ENCODE measurements at places on chromosomes 12 and 14. TPM values are rescaled to one million over a fixed set of nuclear protein-coding genes. Genes with fewer than 3 reads are reported as not detected.

GRCh38 chr14:71358209-71358931 is 451.1 kb downstream of the PCNX1 start:
- no peak overlapping the region for H3K27ac ChIP-seq
- no peaks in the 10 kb centered on the region for H3K27me3 ChIP-seq
- peaks cover 41% of the 10 kb centered on the region for H3K36me3 ChIP-seq
- no peak overlapping the region for H3K4me3 ChIP-seq

PRPH gene
- total RNA-seq: not detected

IRAK3 gene
- 4.4 TPM for total RNA-seq

GRCh38 chr12:47249719-47250357 is 170.1 kb upstream of the AMIGO2 start:
- no peak overlapping the region for H3K27ac ChIP-seq
- peaks cover 7% of the 10 kb centered on the region for H3K27me3 ChIP-seq
- peaks cover 31% of the 10 kb centered on the region for H3K4me1 ChIP-seq
- H3K36me3 ChIP-seq: peaks cover 15% of the 10 kb centered on the region

C12orf54 gene
- not detected for total RNA-seq

DNA sequence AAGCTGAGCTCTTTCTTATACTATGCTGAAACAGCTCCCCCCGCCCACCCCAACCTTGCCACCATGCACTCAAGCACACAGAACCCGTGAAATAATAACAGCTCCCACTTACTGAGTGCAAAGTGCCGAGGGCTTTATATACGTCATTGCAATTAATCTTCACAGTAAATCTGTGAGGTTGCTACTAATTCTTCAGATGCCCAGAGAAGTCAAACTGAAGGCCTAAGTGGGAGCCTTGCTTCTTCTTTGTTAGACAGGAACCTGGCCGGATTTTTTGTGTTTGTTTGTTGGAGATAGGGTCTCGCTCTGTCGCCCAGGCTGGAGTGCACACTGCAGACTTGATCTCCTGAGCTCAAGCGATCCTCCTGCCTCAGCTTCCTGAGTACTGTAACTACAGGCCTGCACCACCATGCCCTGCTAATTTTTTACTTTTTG is 34.0 kb downstream of the VCPKMT start:
- no peak overlapping the region for H3K27ac ChIP-seq
- H3K4me1 ChIP-seq: peaks cover 30% of the 10 kb centered on the region
- no peak for DNase-seq

TEAD4 gene
- 20.5 TPM for total RNA-seq

DNA sequence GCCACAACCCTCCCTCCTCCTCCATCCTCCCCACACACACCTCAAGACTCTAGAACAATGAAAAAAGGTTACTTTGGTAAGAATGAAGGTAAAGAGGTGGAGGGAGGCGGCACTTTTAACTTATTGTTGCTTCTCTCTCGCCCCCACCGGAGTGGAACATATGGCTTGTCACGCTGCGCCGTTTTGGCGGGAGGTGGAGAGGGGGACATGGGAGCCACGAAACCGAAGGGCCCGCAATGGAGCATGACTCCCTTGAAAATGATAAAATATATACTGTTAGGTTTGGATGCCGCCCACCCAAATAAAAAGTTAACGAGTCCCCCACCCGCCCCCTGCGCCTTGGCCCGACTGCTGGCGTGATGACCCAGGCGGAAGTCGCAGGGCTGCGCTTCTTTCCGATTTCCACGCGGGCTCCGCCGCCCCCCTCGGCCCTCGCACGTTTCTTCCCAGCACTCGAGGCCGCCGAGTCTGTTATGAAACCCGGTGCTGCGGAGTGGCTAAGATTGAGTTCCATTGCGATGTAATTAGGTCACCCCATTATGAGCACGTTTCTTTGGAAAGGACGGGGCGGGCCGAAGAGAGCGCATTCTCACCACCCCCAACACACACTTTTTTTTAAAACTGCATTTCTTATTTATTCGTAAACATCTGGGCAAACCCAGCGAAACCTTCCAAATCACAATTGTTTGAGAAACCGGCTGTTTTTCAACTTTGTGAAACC is 1.4 kb upstream of the ZFP36L1 start:
- peak; percentile 95 for DNase-seq
- H3K27ac ChIP-seq: peak overlapping the region; percentile 99
- peaks cover 39% of the 10 kb centered on the region for H3K36me3 ChIP-seq
- peaks cover 42% of the 10 kb centered on the region for H3K27me3 ChIP-seq

GRCh38 chr14:90419200-90419599 is 22.4 kb downstream of the CALM1 start:
- H3K36me3 ChIP-seq: no peaks in the 10 kb centered on the region
- DNase-seq: peak; percentile 87
- peaks cover 4% of the 10 kb centered on the region for H3K27me3 ChIP-seq
- H3K4me1 ChIP-seq: peaks cover 16% of the 10 kb centered on the region

DNA sequence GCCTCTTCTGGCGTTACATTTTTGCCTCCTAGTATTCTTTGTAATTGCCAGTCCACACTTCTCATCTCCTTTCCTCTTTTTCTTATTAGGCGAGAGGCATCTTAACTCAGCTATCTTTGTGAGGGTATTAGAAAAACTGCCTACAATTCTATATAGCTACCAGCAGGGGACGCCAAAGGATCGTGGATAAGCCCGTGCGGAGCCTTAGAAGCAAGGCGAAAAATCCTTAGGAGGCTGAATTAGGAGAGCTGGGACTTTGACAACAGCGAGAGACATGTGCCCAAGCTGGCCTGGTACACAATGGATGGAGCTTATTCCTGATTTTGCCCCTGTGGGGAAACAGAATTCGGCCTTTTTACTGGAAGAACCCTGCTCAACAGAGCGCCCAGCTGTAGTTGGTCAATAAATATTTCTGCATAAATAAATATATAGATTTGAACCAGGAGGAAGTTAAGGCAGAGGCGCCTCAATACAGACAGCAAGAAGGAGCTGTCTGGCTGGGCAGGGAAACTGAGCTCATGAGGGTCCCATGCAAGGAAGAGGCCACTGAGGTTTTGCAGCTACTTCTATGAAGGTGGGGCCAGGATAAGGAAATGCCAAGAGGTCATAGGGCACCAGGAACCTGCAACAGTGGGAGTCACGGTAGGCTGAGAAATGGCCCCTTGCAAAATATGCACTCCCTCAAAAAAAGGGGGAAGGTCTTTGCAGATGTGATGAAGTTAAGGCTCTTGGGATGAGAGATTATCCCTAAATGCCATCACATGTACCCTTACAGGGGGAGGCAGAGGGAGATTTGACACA is 14.6 kb upstream of the RBM19 start:
- H3K4me3 ChIP-seq: no peak overlapping the region
- H3K27me3 ChIP-seq: peaks cover 30% of the 10 kb centered on the region
- DNase-seq: peak; percentile 55
- H3K4me1 ChIP-seq: no peaks in the 10 kb centered on the region
- no peaks in the 10 kb centered on the region for H3K36me3 ChIP-seq

DNA sequence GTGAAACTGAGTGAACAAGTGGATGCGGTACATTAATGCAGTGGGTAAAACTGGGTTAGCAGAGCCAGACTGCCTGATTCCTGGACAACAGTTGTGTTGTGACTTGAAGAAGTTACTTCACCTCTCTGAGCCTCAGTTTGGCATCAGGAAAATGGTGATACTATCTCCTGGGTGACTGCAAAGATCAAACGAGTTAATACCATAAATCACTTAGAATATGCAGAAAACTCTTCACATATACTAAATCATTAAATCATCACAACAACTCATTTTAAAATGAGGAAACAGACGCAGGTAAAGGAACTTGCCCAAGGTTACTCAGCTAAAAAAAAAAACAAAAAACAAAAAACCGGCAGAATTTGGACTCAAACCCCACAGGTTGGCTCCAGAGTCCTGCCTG is 811 bp downstream of the MTERF2 start:
- peaks cover 59% of the 10 kb centered on the region for H3K4me1 ChIP-seq
- DNase-seq: no peak
- H3K27me3 ChIP-seq: peaks cover 3% of the 10 kb centered on the region
- H3K4me3 ChIP-seq: peak overlapping the region; percentile 97
- peak overlapping the region; percentile 96 for H3K27ac ChIP-seq

TNFRSF1A gene
- 108 TPM for total RNA-seq

GRCh38 chr12:109779382-109779781 is 53.8 kb downstream of the TRPV4 start:
- no peak overlapping the region for H3K27ac ChIP-seq
- H3K36me3 ChIP-seq: peaks cover 8% of the 10 kb centered on the region
- H3K4me3 ChIP-seq: no peak overlapping the region
- DNase-seq: no peak

- peaks cover 4% of the 10 kb centered on the region for H3K36me3 ChIP-seq
- H3K4me1 ChIP-seq: no peaks in the 10 kb centered on the region
- peaks cover 5% of the 10 kb centered on the region for H3K27me3 ChIP-seq
- DNase-seq: no peak
- no peak overlapping the region for H3K4me3 ChIP-seq
- no peak overlapping the region for H3K27ac ChIP-seq
These were observed 218.9 kb downstream of the EXOC5 start for GRCh38 chr14:57049848-57050247.

GRCh38 chr12:3304436-3305165 is 186.4 kb upstream of the PRMT8 start:
- H3K4me3 ChIP-seq: no peak overlapping the region
- no peaks in the 10 kb centered on the region for H3K36me3 ChIP-seq
- peak overlapping the region; percentile 76 for H3K27ac ChIP-seq
- peaks cover 41% of the 10 kb centered on the region for H3K4me1 ChIP-seq
- DNase-seq: peak; percentile 90

IQSEC3 gene
- not detected for total RNA-seq

DNA sequence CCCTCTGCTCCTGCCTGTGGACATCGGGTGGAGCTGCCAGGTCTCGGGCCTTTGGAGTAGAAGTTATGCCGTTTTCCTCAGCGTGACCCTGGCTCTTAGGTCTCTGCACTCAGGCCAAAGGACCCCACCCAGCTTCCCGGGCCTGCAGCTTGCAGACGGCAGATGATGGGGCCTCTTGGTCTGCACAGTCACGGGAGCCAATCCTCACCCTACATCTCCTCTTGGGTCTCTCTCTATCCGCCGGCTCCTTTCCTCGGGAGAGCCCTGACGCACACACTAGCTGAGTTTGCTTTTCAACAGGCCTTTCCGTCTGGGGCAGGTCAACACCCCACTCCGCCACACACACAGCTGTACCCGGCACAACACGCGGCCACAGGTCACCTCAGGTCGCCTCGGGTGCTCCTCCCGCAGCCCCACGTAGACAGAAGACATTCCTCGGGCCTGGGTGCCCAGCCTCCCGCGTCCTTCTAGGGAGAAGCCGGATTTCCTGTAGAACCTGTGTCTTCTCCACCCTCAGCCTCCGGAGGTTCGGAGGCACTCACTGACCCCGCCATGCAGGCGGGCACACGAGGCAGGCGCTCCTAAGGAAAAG is 9.9 kb downstream of the GALNT9 start:
- H3K4me3 ChIP-seq: no peak overlapping the region
- H3K27ac ChIP-seq: no peak overlapping the region
- no peaks in the 10 kb centered on the region for H3K36me3 ChIP-seq

DCN gene
- total RNA-seq: 54.3 TPM

- no peaks in the 10 kb centered on the region for H3K36me3 ChIP-seq
- peaks cover 18% of the 10 kb centered on the region for H3K27me3 ChIP-seq
- DNase-seq: peak; percentile 32
- no peak overlapping the region for H3K4me3 ChIP-seq
- peaks cover 9% of the 10 kb centered on the region for H3K4me1 ChIP-seq
These were observed 164.6 kb upstream of the PARP11 start for GRCh38 chr12:4037747-4038312.

RPL10L gene
- total RNA-seq: not detected

ZNF385A gene
- total RNA-seq: 7.0 TPM

GRCh38 chr14:94679106-94679810 is 67.1 kb downstream of the SERPINA3 start:
- no peaks in the 10 kb centered on the region for H3K36me3 ChIP-seq
- no peak overlapping the region for H3K4me3 ChIP-seq
- H3K27me3 ChIP-seq: peaks cover 3% of the 10 kb centered on the region
- H3K4me1 ChIP-seq: no peaks in the 10 kb centered on the region

DNA sequence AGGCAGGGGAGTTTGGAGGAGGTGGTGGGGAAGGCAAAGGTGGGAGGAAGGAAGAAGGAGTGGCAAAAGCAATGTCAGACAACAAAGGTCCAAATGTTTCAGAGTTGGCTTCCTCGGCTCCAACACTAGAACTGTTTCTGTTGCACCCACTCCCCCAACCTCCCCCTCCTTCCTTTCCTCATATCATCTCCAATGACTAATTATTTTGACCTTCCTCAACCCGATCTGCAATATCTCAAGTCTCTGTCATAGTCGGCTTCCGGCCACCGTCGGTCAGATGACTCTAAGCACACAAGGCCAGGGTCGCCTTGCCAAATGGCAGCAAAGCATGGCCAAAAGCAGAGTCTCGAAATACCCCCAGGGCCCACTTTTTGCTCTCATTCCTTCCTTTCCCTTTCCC is 637.0 kb upstream of the TBX3 start:
- peaks cover 4% of the 10 kb centered on the region for H3K36me3 ChIP-seq
- DNase-seq: no peak
- peak overlapping the region; percentile 55 for H3K4me3 ChIP-seq
- H3K4me1 ChIP-seq: peaks cover 73% of the 10 kb centered on the region
- no peaks in the 10 kb centered on the region for H3K27me3 ChIP-seq

DNA sequence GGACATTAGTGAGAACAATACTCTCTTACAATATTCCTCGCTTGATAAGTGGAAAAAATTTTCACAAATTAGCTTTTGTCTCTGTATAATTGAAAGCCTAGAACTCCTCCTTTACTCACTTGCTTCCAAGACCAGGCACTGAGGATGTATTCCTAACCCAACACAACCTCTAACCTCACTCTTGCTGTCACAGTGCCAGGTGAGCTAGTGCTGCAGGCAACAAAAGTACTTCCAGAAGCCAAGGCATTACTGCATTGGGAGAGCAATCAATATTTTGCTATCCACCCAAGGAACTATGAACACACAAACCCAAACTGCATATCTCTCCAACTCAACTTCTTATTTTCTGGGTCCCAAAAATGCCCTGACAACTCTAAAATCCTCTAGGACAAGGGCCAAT is 1081.0 kb downstream of the VRK1 start:
- peaks cover 1% of the 10 kb centered on the region for H3K27me3 ChIP-seq
- no peak overlapping the region for H3K27ac ChIP-seq
- no peaks in the 10 kb centered on the region for H3K4me1 ChIP-seq
